ENCODE measurements at places on chromosomes 2 and 18.

DNA sequence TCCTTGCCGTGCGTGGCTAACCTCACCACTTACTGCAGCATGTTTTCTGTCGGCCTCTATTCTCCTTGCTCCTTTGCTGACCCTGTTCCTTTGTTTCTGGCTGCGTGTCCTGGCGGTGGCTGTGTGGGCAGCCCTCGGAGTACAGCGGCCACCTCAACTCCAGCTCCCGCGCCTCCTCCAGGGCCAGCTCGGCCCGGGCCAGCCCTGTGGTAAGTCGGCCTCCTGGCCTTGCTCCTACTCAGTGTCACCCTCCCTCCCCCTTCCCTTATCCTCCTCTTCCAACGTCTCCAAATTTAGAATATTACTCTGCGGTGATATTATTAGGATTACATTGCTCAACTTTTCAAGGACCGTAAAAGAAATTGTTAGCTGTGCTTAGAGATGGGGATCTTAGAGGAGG lies 59.5 kb upstream of the RBM44 start:
- DNase-seq, result no peak

GRCh38 chr2:113198790-113199612 lies 25.2 kb downstream of the PSD4 start:
- DNase-seq, result peak; percentile 60

DNA sequence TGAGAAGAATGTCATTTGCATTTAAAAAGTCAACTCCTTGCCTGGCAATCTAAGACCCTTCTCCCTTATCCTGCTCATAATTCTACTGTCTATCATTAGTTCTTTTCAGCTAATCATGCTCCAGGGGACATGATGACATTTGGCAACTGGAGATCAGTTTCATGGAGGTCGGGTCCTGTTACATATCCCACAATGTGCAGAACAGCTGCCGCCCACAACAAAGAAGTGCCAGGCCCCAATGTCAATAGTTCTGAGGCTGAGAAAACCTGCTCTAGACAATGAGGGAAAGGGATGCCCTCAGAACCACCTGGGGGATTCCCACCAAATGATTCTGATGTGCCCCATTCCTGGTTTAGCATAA lies 53.4 kb upstream of the IL1RL1 start:
- DNase-seq, result no peak

DNA sequence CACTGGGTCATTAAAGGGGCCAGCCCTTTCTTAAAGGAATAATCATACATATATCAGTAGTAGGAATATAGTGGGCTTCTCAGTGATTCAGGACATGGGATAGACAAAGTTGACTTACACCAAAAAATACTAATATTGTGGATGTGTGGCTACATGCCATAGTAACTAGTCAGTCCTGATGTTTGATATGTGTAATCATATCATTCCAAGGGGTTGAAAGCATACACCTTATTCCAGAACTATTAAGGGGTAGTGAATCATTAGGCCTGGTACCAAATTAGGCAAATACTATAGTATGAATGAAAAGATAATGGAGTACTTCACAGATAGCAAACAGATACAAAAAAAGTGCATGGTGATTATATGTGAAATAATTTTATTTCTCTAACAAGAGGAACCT lies 814.9 kb upstream of the NRXN1 start:
- DNase-seq, result no peak

DNA sequence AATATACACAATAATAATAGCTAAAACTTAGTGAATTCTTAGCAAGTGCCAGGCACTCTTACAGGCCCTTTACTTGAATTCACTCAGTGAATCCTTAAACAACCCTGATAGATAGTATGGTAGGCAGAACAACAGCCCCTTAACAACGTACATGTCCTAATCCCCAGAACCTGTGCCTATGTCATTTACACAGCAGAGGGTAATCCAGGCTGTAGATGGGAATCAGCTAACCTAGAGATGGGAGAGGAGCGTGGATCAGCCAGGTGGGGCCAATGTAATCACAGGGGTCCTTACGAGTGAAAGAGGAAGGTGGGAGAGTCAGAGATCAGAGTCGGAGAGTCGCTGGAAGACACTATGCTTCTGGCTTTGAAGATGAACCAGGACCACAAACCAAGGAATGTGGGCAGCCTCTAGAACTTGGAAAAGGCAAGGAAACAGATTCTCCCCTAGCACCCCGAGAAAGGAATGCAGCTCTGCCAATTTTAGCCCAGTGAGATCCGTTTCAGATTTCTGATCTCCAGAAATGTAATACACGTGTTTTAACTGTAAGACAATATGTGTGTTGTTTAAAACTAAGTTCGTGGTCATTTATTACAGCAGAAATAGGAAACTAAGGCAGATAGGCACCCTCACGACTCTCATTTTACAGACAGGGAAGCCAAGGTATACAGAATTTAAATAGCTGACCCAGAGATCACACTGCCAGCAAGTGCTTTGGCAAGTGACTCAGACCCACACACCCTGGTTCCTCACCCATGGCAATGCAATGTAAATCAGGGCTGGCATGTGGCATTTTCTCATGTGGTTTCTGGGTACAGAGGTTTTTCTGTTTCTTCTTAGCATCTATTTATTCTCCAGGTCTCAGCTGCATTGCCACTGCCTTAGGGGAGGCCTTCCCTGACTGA lies 68.9 kb downstream of the DOCK10 start:
- DNase-seq, result peak; percentile 31

GRCh38 chr2:70716951-70717350 lies 51.0 kb downstream of the ADD2 start:
- no peak for DNase-seq

DNA sequence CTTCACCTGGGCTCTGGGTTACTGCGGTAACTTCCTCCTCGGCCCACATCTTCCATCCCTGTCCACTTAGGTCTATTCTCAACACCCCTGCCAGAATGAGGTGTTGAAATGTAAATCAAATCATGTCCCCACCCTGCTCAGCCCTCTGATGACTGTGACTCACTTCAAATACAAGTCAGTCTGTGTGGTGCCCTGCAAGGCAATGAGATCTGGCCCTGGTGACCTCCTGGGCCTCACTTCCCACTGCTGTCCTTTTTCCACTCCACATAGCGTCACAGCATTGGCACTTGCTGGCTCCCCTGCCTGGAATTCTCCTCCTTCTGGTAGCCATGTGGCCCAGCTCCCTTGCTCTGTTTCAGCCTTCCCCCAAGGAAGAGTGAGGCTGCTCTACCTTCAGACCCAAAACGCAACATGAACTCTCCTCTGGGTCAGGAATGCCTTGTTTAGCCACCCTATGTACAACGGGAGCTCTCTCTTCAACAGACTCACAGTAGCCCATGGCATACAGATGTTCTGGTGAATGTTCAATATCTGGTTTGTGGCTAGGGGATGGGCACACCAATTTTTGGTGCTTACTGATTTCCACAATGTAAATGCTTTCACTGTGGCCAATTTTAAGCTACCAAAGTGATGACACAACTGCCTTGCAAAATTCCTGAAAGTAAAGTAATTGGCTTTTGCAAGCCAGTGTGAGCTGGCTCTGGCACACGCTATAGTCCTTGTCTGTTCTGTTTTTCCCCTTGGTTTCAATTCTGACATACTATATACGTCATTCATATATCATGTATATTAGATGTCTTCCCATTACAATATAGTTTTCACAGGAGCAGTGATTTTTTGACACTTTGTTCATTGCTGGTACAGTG lies 550.3 kb upstream of the HS6ST1 start:
- DNase-seq, result peak; percentile 53

DNA sequence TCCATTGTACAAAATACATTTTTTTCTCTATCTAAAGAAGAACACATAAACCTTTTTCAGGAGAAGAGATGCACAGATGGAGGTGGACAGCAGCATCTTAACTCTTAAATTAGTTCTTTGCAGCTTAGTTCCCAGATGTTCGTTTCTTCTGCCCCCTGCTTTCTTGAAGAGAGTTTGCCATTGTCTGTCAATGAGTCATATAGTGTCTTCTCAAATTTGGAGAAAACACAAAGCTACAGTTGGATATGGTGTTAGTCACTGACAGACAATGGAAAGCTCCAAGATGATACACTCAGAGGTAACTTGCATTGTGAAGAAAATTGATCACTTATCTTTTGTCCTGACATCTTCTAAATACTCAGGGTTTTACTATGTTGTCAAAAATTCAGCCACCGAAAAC lies 48.8 kb upstream of the TMEFF2 start:
- peak; percentile 24 for DNase-seq

- no peak for DNase-seq
These were observed at the start of gene CYP26B1 for GRCh38 chr2:72147303-72147971. TSS of gene CYP26B1 (minus strand) at chr2:72147862. CDS start at chr2:72147834, 28 bp downstream.

Measured in AG10803 (cell line).